ENCODE measurements at places on chromosomes 6 and 20.

DNA sequence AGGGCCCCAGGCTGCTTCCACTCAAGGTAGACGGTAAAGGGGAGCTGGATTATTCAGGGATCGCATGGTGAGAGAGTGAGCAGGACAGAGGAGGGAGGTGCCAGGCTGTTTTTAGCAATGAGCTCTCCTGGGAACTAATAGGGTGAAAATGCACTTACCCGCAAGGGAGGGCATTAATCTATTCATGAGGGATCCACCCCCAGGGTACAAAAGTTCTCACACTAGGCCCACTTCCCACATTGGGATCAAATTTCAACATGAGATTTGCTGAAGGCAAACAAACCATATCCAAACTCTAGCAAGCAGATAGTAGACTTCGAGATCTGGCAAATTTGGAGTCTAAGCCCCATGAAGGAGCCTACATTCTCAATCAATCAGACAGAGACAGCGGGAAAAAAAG, 408.6 kb downstream of the RNF144B start:
- no peak for DNase-seq

- no peak for DNase-seq
Measured at GRCh38 chr6:157982563-157983405, 1.1 kb downstream of the SYNJ2 start.

- no peak for DNase-seq
Measured at GRCh38 chr20:12159261-12159660, 241.6 kb downstream of the BTBD3 start.

DNA sequence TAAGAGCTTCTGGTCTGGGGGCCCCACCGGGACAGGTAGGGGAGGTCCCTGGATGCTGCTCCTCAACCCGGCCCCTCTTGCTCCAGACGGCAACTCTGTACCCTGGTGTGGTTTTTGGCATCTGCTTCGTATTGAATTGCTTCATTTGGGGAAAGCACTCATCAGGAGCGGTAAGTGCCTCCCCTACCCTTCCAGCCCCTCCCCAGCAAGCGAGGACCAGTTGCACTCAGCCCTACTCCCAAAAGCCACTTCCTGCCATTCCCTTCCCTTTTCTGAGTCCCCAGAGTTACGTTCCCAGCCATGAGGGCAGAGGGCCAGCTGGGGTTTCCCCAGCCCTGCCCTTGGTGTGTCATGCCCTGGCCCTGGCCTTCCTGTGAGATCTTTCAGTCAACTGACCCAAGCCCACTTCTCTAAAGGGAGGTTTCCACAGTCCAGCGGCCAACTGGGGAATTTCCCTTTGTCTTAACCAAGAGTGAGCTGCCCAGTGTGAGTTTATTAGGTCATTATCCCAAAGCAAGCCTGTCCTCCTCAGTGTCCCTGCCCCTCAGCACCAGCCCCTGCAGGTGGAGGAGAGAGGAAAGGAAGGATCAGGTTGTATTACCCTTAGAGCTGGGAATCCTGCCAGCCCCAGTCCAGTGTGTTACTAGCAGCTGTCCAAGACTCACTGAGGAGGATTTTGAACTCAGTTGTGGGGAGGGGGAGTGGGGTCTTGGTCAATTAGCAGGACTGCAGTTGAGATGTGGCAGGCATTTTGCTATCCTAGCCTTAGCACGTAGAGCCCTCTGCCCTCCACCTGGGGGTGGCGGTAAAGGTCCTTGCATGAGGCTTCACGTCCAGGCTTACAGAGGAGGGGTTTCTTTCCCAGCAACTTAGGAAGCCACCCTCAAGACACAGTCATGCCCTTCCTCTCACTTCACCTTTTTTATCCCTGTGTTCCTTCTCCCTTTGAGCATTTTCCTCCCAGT, 45.8 kb downstream of the TM9SF4 start:
- no peak for DNase-seq

DNA sequence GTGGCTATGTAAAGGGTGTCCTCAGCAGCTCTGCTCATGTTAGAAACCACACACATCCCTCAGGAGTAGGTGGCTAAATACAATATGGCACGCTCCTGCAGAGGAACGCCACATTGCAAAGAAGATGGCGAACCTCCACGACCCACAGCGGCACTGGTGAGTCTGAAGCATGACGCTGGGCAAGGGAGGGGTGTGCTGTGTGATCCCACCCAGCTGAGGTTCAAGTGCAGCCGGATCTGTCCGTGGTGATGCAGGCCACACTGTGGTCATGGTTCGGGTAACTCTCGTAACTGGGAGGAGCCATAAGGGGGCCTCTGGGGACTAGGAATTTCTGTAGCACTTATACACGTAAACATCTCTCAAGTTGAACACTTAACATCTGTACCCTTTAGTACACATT, 23.4 kb upstream of the APMAP start:
- DNase-seq, result no peak

DNA sequence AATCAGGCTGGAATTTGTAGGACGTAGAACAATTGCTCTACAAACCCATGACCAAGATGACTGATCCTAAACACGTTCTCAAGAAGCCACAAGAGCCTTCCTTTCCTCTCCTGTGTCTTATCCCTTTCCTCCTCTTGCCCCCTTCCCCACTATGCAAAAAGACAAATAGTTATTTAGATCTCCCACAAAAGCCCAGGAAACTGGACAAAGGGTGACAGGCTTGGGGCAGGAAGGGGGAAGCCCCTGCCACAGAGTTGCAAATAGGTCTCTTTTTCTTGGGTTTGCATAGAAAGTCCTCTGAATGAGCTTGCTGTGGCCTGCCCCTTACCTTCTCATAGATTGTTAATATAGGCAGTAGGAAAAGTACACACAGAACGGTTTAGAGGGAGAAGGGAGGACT, 377.1 kb upstream of the BTBD3 start:
- DNase-seq, result no peak

- DNase-seq, result no peak
Measured at GRCh38 chr6:132190097-132190814, 211.0 kb downstream of the MOXD1 start.

DNA sequence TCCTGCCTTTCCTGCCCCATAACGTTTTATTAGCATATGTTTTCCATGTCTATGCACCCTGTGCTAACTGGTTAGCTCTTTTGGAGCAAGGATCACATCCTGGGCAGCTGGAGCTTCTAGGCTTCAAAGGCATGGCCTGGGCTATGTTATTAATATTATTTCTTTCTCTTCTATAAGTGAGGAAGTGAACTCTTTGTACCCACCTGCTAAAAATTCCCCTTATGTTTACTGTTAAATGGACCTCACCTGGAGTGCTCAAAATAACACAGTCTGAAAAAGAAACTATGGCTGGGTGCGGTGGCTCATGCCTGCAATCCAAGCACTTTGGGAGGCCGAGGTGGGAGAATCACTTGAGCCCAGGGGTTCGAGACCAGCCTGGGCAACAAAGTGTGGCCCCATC, 97.8 kb downstream of the TNFAIP3 start:
- no peak for DNase-seq

DNA sequence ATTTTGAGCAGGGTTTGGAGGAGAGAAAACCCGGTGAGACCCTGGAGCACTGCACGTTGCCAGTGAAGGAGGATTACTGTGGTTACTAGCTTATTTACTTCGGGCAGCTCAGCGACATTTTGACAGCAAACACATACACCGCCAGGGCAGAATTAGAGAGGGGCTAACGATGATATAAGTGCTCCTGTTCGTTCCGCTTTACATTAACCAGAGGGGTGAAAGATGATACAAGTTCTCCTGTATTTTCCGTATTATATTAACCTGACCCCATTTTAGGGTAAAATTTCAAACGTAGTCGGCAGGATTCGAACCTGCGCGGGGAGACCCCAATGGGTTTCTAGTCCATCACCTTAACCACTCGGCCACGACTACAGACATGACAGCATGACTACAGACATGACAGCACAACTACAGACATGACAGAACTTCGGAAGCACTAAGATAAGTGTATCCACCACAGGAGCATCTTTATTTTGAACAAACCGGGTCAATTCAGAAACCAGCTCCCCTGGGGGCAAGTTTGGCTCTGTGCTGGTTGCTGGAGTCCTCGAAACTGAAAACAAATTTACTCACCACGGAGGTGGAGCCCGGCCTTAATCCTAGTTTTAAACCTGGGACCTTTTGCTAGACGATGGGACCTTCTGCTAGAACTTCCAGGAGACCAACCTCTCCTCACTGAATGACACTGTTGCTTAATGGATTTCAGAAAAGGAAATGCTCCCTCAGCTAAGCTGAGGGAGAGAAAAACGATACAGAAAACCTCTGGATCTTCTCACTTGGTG, 80.4 kb upstream of the ZNF184 start:
- peak; percentile 57 for DNase-seq

DNA sequence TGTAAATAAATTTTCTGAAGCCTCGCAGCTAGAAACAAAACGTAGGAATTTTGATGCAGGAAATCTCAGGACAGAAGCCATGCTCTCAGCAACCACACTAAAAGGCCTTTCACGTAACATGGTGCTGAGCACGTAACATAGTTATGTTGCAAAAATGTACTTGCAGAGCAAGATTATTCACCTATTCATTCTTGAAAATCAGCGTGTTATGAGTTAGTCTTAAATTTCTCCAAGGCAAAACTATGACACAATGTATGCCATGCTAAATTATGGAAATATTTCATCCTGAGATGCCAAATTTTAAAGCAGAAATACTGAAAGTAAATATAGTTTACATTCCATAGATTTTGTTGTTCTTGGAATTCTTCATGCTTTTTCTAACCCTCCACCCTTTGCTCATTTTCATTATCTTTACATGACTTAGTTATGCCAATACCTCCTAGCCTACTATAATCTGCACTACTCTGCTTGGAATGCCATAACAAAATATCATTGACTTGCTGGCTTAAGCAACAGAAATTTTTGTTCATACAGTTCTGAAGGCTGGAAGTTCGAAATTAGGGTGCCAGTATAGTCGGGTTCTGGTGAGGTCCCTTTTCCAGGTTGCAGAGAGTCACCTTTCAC, 179.8 kb upstream of the BMP5 start:
- no peak for DNase-seq

GRCh38 chr20:4073852-4074741, 58.7 kb upstream of the RNF24 start:
- DNase-seq, result no peak

- no peak for DNase-seq
Measured at GRCh38 chr20:64238115-64238825, 17.3 kb upstream of the PCMTD2 start.

- no peak for DNase-seq
Measured at GRCh38 chr20:62241506-62241905, 3.2 kb downstream of the OSBPL2 start.

DNA sequence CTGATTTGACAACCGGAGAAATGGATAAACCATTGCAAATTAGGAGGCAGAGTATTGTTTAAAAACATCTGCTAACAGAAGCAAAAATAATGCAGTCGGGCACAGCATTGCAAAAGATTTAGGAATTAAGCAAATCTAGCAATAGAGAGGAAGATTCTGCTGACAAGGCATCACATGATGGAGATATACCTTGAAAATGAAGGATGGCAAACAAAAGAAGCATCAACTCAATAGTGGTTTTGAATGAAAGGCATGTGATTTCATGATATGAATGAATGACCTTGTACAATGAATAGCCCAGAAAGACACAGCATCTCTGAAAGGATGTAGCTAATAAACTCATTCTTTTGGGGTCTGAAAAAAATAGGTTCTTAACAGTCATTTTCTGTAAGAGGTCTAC, 8.6 kb upstream of the RBM39 start:
- DNase-seq, result no peak

DNA sequence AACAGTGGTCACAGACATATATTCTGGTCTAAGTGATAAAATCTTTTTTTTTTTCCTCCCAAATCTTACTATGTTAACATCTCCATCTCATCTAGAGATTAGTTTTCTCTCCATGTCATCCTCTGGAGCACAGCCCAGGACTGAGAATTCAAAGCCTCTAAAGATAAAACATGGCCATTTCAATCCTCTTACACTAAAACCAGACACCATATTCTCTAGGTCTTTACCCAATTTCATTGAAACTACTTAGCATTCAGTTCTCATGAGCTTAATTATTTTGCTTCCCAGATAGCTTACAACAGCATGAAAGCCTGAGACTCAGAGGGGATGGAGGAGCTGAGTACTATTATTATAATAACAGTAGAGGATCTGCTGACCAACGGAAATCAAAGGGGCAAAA, 92.7 kb downstream of the FARS2 start:
- no peak for DNase-seq

- no peak for DNase-seq
Measured at GRCh38 chr6:162478192-162478671, 249.3 kb downstream of the PRKN start.

GRCh38 chr20:47557218-47557617, 55.5 kb downstream of the NCOA3 start:
- DNase-seq, result no peak

GRCh38 chr6:156308604-156309003, 468.6 kb upstream of the ARID1B start:
- DNase-seq, result no peak

- DNase-seq, result no peak
Measured at GRCh38 chr6:158636778-158637177, 7.8 kb downstream of the DYNLT1 start.

GRCh38 chr6:150702675-150703074, 103.0 kb downstream of the PLEKHG1 start:
- DNase-seq, result no peak

- DNase-seq, result no peak
Measured at GRCh38 chr20:49503176-49503575, 20.7 kb upstream of the KCNB1 start.

- no peak for DNase-seq
Measured at GRCh38 chr6:17450832-17451231, 57.4 kb downstream of the CAP2 start.

GRCh38 chr20:62726716-62727583, 18.3 kb downstream of the NTSR1 start:
- no peak for DNase-seq

DNA sequence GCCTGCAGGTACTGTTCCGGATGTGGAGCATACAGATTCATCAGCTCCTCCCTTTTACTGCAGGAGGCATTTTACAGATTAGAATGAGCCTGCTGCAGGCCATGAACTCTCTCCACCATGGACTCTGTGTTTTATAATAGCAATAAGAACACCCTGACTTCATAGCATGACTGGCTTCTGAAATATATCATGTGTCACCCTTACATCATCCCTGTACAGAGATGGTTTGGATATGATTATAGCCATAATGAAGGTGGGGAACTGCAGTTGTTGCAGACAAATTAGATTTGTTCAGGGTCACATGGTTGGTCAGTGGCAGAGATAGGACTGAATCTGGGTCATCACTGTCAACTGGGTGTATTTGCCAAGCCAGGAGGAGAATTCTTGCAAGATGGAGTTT, 100.7 kb downstream of the FOXO3 start:
- DNase-seq, result no peak

DNA sequence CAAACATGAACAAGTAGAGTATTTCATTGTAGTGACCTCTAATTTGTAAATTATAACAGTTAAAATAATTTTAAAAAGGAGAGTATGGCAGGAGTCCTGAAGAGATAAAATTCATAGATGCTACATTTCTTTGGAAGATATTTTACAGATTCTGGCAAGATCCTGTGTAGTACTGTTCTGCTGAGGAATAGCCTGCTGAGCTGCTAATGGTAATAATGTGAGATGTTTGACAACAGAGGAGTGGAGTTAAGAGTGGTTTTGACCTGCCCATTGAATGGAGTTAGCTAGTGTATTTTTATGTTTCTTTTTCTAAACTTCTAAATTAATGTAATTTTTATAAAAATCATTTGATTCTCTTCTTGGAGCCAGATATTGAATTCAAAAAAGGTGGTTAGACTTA, 11.8 kb downstream of the CLVS2 start:
- DNase-seq, result no peak

- no peak for DNase-seq
Measured at GRCh38 chr20:36434383-36434782, 106.9 kb upstream of the MYL9 start.

GRCh38 chr6:130615816-130616215, 211.4 kb upstream of the SMLR1 start:
- no peak for DNase-seq

GRCh38 chr6:14281811-14282660, 164.5 kb downstream of the CD83 start:
- no peak for DNase-seq
